ENCODE measurements at places on chromosomes 13 and 19.

DNA sequence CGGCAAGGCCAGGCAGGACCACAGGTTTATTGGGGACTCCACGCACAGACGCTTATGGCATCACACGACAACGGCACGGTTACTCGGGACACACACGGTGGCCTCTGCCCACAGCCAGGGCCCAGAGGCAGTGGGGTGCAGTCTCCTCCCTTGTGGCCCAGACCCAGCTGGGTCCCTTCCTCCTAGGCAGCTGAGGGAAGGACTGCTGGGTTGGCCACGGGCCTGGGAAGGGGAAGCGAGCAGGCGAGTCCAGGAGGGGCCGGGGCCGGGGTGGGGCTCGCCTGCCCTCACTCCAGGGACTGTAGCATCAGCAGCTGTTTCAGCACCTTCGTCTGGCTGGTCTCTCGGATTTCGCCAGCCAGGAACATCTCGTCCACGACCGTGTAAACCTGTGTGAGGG lies 12.5 kb downstream of the AP2S1 start:
- no peak for DNase-seq

DNA sequence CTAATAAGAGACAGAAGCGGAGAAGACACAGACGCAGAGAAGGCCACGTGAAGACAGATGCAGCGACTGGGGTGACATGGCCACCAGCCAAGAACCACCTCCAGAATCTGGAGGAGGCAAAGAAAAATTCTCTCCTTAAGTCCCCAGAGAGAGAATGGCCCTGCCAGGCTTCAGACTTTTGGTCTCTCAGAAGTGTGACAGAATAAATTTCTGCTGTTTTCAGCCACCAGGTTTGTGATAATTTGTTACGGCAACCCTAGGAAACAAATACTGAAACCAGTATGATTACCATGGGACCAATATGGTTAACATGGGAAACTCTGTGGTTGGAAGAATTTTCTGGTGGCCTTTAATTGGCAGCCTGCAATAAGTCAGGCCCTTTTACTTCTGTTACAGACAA lies 63.9 kb upstream of the DOCK9 start:
- no peak for DNase-seq

- no peak for DNase-seq
These were observed 4.9 kb downstream of the LGALS16 start for GRCh38 chr19:39660661-39661060.

DNA sequence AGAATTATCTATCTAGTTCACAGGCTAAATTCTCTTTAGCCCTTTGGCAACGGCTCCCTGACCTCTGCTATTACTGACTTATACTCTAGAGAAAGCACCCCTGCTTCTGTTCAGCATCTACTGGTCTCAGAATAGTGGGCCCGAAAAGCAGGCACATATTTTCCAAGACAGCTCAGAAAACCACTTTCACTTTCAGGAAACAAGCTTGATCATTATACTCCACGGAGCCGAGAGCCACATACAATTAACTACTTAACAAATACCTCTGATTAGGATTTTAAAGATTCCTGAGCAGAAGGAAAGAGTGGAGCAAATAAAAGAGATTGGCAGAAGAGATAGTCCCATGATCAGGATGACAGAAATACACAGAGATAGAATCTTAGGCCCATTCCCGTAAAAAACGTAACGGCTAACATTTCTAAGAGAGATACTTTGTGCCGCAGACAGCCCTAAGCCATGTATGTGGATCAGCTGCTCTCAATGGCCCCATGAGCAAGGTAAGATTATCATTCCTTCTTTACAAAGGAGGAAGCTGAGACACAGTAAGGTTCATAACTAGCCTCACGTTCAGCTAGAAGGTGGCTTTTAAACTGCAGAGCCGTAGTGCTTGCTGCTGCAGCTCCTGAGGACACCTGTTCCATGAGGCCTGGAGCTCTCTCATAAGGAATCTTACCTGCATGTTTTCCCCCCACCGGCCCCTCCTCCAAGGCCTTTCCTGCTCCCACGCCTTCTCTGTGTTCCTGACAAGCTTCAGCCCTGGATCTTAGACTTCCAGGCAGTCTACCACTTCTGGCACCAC lies 227.2 kb downstream of the FOXO1 start:
- DNase-seq, result no peak

- peak; percentile 71 for DNase-seq
These were observed 2.6 kb upstream of the MCEMP1 start for GRCh38 chr19:7674010-7675005.

GRCh38 chr19:55228403-55229031 lies at the start of gene TMEM86B:
Gene TMEM86B, minus strand, starts transcription at chr19:55228763. Its CDS starts 22 bp downstream, at chr19:55228741.
- no peak for DNase-seq

All from DMS 273 treated with DMSO at 0.1 percent for 48 hours (cell line).